ENCODE measurements at places on chromosomes 3 and 15. TPM values are rescaled to one million over a fixed set of nuclear protein-coding genes. Genes with fewer than 3 reads are reported as not detected.

- H3K27ac ChIP-seq, result no peak overlapping the region
- H3K36me3 ChIP-seq, result no peaks in the 10 kb centered on the region
- no peak overlapping the region for H3K4me3 ChIP-seq
These were observed 156.8 kb downstream of the USP13 start for GRCh38 chr3:179809639-179810038.

Gene KLHL25
- total RNA-seq, result 3.7 TPM

- H3K4me3 ChIP-seq, result peak overlapping the region; percentile 82
- H3K27me3 ChIP-seq, result no peaks in the 10 kb centered on the region
- peak overlapping the region; percentile 84 for H3K27ac ChIP-seq
- H3K36me3 ChIP-seq, result peaks cover 7% of the 10 kb centered on the region
- DNase-seq, result no peak
These were observed 855 bp upstream of the ABHD5 start for GRCh38 chr3:43689766-43690399.

Gene KBTBD8
- total RNA-seq, result 28.5 TPM

Gene GHSR
- total RNA-seq, result not detected

- H3K27ac ChIP-seq, result peak overlapping the region; percentile 74
- no peak for DNase-seq
- H3K4me3 ChIP-seq, result no peak overlapping the region
- H3K4me1 ChIP-seq, result peaks cover 69% of the 10 kb centered on the region
- peaks cover 27% of the 10 kb centered on the region for H3K36me3 ChIP-seq
- no peaks in the 10 kb centered on the region for H3K27me3 ChIP-seq
These were observed 39.2 kb downstream of the MBNL1 start for GRCh38 chr3:152307829-152308474.

Gene GOLGA8K
- total RNA-seq, result 0.49 TPM

Gene GOLGA8G
- not detected for total RNA-seq

Gene SLC2A2
- not detected for total RNA-seq

Gene PRSS50
- total RNA-seq, result not detected

DNA sequence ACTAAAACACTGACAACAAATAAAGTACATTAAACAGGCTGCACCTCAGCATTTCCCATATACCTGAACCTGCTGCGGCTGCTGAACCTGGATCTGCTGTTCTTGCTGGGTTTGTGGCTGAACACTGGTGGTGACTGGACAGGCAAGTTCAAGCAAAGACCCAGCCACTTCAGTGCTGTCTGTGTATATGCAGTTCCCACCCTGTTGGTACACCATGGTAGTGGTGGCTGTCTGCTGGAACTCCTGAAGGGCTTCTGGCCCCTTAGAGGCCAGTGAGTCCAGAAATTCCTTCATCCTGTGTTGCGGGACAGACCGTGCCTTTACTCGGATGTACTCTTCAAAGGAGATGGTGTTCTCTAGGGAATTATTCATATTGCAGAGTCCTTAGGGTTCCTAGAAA, 17.2 kb downstream of the QRICH1 start:
- peaks cover 11% of the 10 kb centered on the region for H3K4me1 ChIP-seq
- no peak overlapping the region for H3K4me3 ChIP-seq
- no peak for DNase-seq
- H3K27ac ChIP-seq, result no peak overlapping the region
- no peaks in the 10 kb centered on the region for H3K27me3 ChIP-seq

DNA sequence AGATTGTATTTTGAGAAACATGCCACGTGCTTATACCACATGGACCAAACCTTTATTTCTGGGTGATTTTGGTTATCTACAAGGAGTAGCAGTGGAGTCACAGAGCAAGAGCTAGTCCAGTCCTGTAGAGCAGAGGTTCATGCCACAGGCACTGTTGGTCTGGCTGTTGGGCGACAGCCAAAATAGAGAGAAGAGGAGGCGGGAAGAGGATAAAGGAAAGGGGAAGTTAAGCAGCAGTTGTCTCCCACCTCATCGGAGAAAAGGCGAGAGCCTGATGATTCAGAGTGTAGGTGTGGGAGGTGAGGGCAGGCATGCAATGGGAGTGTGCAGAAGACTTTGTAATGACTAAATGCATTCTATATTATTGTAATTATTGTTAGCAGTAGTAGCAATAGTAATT, 237.5 kb upstream of the ROPN1 start:
- no peak overlapping the region for H3K27ac ChIP-seq
- no peaks in the 10 kb centered on the region for H3K4me1 ChIP-seq
- peaks cover 18% of the 10 kb centered on the region for H3K27me3 ChIP-seq
- no peak overlapping the region for H3K4me3 ChIP-seq
- no peak for DNase-seq

All from activated naive CD8-positive, alpha-beta T cell treated with anti-CD3 and anti-CD28 coated beads for 36 hours (primary cell).